Spinal cord (tissue), 10 donors: ENCODE measurements at places on chromosomes 11 and 22. TPM values are rescaled to one million over a fixed set of nuclear protein-coding genes. Genes with fewer than 3 reads are reported as not detected.

Gene HBE1
- 9.3 TPM for polyA plus RNA-seq

Gene TTC38
- 24.2 TPM for polyA plus RNA-seq

Gene OR52B4
- polyA plus RNA-seq: not detected

DNA sequence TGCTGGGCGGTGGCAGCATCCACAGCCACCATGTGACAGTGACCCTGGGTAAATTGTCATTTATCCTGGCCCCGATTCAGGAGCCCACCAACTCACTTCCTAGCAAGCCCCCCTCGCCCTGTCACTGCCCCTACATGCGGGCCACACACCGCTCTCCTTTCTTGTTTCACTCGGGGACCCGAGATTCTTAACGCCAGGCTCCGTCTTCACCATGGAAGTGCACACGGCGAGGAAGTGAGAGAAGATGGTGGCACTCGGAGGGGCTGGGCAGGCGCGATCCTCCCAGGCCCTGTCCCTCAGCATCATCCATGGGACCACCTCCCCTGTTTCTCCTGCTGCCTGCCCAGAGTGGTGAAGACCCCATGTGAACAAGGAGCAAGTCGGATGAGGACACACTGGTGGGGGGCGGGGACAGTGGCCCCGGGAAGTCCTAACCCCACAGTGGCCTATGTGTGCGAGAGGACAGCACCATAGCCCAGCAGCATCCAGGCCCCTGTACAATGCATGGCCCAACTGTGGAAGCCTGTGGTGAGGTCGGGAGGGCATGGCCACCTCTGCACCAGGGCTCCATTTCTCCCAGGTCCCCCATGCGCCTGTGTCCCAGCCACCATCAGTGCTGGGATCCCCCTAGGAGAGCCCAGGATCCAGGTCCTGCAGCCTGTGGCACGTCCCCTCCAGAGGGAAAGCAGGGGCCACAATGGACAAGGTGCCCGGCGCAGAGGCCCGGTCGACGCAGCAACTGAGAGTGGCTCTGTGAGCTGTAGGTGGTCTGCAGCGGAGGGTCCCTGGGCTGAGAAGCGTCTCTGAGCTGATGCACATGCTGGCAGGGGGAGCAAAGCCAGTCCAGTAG, 262.8 kb downstream of the BRD1 start:
- no peak overlapping the region for H3K4me3 ChIP-seq
- peaks cover 7% of the 10 kb centered on the region for H3K4me1 ChIP-seq
- no peak for DNase-seq
- no peaks in the 10 kb centered on the region for H3K27me3 ChIP-seq

DNA sequence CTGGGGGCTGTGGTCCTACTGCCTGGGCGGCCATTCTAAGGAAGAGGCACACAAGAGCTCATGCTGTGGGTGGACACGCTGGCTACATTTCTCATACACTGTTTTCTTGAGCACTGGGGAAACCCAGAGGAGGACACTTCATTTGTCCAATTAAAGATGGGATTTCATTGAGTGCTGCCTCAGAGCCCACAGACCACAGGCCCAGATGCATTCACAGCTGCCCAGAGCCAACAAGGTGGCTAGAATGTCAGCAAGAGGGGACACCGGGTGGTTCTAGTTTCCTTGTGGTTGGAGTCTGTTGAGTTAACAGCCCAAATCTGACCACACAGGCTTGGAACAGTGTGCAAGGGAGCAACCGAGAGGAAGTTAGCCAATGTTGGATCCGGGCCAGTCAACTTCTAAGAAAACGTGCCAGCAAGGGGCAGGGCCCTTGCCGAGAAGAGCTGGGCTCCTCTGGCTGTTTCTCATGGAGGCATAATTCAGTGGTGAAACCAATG, 35.0 kb upstream of the SORL1 start:
- H3K27me3 ChIP-seq: no peaks in the 10 kb centered on the region
- no peak overlapping the region for H3K4me3 ChIP-seq
- no peaks in the 10 kb centered on the region for H3K36me3 ChIP-seq
- DNase-seq: peak; percentile 87
- H3K27ac ChIP-seq: peak overlapping the region; percentile 25

- H3K36me3 ChIP-seq: peaks cover 66% of the 10 kb centered on the region
- no peaks in the 10 kb centered on the region for H3K27me3 ChIP-seq
- DNase-seq: no peak
- peaks cover 23% of the 10 kb centered on the region for H3K4me1 ChIP-seq
Observed at GRCh38 chr11:213111-213510, 5.6 kb downstream of the RIC8A start.

DNA sequence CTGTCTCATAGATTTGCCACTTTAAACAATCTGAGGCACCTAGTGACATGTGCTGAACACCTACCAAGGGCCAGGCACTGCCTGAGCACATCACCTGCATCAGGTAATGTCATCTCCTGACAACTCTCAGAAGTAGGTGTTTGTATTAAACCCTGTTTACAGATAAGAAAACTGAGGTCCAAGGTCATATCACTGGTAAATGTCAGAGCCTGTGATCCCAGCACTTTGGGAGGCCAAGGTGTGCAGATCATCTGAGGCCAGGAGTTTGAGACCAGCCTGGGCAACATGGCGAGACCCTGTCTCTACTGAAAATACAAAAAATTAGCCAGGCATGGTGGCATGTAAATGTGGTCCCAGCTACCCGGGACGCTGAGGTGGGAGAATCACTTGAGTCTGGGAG, 39.1 kb upstream of the ACCSL start:
- H3K27ac ChIP-seq: no peak overlapping the region
- H3K4me1 ChIP-seq: peaks cover 31% of the 10 kb centered on the region
- H3K36me3 ChIP-seq: no peaks in the 10 kb centered on the region
- no peaks in the 10 kb centered on the region for H3K27me3 ChIP-seq
- no peak overlapping the region for H3K4me3 ChIP-seq

GRCh38 chr11:88179141-88179540, 3.9 kb upstream of the RAB38 start:
- peaks cover 8% of the 10 kb centered on the region for H3K4me1 ChIP-seq
- no peak overlapping the region for H3K27ac ChIP-seq
- peaks cover 2% of the 10 kb centered on the region for H3K27me3 ChIP-seq

GRCh38 chr11:120929090-120929489, 94.8 kb upstream of the TBCEL start:
- H3K27ac ChIP-seq: no peak overlapping the region
- H3K4me1 ChIP-seq: peaks cover 16% of the 10 kb centered on the region
- DNase-seq: no peak
- no peak overlapping the region for H3K4me3 ChIP-seq
- no peaks in the 10 kb centered on the region for H3K27me3 ChIP-seq
- H3K36me3 ChIP-seq: no peaks in the 10 kb centered on the region
